Stimulated activated CD4-positive, alpha-beta T cell treated with anti-CD3 and anti-CD28 coated beads, Interleukin-2, amount 100 ng/mL, for 4 hours (primary cell): ENCODE measurements at places on chromosomes 2 and 18.

DNA sequence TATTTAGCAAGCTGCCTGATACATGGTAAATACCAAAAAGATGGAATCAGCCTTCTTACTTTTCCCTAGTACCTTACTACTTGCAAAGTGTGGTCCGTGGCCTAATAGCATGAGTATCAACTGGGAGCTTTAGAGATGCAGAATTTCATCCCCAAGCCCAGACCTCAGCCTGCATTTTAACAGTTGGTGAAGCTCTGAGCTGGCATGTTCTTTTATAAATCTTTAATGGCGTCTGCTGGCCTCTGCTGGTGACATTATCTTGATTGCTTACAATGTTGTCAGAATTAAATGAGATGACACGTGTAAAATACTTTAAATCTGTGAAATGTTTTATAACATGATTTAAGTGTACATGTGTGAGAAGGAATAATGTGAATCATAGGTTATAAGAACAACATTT lies 115.1 kb upstream of the NOSTRIN start:
- DNase-seq: no peak

DNA sequence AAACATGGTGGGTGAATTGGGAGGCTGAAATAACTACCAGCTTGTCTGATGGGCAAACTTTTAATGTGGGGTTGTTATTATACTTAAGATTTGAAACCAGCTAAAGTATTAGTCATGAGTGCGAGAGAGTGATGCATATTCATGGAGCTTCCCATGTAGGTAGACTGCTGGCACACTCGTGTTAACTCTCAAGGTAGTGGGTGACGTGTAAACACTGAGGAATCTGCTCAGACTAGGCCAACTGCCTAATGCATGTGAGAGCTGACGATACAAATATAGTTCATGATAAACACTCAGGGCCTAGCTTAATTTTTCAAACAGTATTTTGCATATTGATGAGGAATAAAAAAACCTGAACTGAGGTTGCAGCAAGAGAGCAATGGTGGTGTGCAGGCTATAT lies 1165.7 kb upstream of the PIK3C3 start:
- no peak for DNase-seq

GRCh38 chr2:130823171-130823885 lies 13.4 kb upstream of the ARHGEF4 start:
- DNase-seq: no peak

GRCh38 chr2:196183528-196184231 lies 12.3 kb upstream of the STK17B start:
- DNase-seq: no peak

DNA sequence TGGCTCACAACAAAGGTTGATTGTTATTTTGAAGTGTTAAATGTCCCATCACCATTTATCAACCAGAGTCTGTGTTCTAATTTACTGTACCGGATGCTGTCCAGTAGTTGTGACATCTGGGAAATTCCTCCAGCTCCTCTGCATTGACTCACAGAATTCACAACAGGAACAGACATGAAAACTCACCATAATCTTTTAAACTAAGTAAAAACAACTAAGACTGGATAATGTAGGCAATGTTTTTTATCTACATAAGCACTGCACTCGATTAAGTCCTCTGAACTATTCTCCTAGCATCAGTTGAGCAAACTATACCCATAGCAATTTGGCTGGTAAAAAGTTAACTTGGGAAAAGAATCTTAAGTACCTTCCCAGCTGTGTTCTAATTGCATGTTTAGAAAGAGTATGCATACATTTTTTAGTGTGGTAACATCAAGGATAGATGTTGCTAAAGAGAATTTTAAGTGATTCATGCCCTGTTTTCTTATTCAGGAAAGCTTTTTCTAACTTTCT lies 42.9 kb upstream of the MYO1B start:
- no peak for DNase-seq

DNA sequence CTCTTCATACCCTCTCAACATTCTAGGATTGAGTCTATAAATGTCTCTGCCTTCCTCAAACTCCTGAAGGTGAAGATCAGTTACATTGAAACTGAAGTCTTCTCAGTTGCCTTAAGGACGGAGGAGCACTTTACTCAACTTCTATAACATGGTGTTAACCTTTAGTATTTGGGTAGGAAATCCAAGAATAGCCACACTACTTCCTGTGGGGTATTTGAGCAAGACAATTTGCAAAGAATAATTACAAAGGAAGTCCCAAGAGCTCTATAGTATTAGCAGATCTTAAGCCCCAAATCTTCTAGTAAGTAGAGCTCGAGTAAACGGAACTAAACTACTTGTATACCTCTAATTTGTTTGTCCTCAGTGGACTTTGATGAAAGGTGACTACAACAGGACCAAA lies 80.9 kb downstream of the SP100 start:
- DNase-seq: no peak

GRCh38 chr2:151363709-151364108 lies 6.3 kb downstream of the TNFAIP6 start:
- DNase-seq: no peak

DNA sequence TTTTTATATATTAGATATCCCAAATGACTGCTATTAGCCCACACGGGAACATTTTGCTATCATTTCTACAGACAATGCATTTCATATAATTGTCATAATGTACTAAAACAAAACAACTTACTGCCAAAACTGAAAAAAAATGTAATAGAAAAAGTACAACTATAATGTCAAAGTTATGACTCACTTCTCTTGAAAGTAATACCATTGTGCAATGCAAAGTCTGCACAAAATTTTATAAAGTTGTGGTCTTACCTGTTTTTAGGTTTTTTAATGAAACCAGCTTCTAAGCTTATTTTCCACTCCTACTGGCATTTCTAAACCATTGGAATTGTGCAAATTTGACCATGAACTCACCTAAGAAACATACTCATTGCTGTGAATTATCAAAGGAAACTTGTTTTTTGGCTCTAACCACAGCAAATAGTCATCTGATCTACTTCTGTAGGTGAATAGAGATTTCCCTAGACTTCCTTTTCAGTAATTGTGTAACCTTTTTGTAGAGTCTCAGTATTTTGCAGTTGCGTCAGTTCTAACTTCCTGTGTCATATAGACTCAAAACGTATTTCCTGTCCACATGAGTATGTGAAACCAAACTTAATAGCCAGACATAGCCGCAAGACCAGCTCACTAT lies 31.9 kb upstream of the TFPI start:
- DNase-seq: no peak

GRCh38 chr2:32591669-32592463 lies 36.0 kb upstream of the TTC27 start:
- DNase-seq: no peak

DNA sequence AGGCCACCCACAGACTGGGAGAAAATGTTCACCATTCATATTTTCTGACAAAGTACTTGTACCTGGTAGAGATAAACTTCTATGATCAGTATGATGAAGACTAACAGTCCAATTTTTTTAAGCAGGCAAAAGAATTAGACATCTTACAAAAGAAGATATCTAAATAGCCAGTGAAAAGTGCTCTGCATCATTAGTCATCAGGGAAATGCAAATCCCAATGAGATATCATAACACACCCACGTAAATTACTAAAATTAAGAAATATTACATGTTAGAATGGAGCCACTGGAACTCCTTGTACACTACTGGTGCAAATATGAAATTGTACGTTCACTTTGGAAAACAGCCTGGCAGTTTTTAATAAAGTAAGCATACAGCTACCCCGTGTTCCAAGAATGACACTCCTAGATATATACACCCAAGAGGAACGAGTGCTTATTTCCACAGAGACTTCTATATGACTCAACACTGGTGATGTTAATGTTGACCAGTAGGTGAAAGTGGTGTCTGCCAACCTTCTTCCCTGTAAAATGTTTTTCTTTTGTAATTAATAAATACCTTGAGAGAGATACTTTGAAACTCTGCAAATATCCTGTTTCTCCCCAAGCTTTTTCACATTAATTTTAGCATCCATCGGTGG lies 80.3 kb downstream of the NPAS2 start:
- DNase-seq: no peak

GRCh38 chr2:211760103-211760502 lies 778.5 kb downstream of the ERBB4 start:
- DNase-seq: no peak

DNA sequence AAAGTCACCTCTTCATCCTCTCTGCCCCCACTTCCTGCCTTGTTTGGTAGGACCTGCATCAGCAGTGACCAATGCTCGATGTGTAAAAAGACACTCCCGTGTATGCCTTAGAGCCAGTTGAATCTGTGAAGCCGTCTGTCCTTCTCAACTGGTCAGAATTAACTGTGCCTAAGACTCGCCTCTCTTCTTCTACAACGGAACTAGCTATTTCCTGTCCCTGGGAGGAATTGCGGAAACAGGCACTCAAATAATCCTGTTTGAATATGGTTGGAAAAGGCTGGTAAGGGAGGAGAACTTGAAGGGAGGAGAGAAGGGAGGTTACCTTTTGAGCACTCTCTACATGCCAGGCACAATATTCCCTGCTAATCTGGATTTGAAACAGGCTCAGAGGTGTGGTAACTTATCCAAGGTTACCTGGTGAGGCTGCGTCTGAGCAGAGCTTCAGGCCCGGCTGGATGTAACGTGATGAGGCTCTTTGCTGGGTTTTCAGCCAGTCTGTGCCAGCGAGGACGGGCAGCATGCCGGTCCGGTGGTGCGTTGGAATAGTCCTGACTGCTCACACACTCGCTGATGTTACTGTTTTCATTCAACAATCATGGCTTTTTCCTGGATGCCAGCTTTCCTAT lies 127.0 kb downstream of the FAM168B start:
- no peak for DNase-seq

- DNase-seq: no peak
These were observed 201.7 kb upstream of the CWC22 start for GRCh38 chr2:180208841-180209240.

- DNase-seq: no peak
These were observed 116.8 kb upstream of the MEIS1 start for GRCh38 chr2:66318009-66318561.
